ENCODE measurements at places on chromosomes 6 and 20. TPM values are rescaled to one million over a fixed set of nuclear protein-coding genes. Genes with fewer than 3 reads are reported as not detected.

- DNase-seq = no peak
Measured at GRCh38 chr6:108736002-108736361, 112.2 kb upstream of the ARMC2 start.

Gene RSPH4A
- 0.31 TPM for total RNA-seq

- no peak for DNase-seq
Measured at GRCh38 chr6:50848989-50849795, 30.5 kb downstream of the TFAP2B start.

Gene SLC18B1
- total RNA-seq = 5.9 TPM

Gene PPP1R3G
- total RNA-seq = 10.7 TPM

GRCh38 chr6:154458565-154459470 lies 51.7 kb downstream of the CNKSR3 start:
- DNase-seq = no peak

DNA sequence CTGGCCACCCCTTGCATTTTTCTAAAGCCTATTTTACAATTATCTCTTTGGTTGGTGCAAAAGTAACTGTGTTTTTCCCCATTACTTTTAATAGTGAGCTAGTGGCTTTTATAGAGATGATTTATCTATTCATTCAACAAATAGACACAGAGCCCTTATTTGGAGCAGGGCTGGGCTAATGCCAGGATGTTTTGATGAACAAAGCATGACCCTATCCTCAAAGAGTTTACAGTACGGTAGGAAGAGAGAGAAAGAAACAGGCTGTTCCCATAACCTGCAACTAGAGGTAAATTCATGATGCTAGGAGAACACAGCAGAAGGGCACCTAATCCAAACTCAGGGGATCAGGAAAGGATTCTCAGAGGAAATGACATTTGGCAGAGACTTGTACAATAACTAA lies 37.3 kb upstream of the UST start:
- DNase-seq = no peak

GRCh38 chr20:32227306-32227705 lies 19.6 kb downstream of the POFUT1 start:
- DNase-seq = no peak

Gene SLC22A7
- not detected for total RNA-seq

DNA sequence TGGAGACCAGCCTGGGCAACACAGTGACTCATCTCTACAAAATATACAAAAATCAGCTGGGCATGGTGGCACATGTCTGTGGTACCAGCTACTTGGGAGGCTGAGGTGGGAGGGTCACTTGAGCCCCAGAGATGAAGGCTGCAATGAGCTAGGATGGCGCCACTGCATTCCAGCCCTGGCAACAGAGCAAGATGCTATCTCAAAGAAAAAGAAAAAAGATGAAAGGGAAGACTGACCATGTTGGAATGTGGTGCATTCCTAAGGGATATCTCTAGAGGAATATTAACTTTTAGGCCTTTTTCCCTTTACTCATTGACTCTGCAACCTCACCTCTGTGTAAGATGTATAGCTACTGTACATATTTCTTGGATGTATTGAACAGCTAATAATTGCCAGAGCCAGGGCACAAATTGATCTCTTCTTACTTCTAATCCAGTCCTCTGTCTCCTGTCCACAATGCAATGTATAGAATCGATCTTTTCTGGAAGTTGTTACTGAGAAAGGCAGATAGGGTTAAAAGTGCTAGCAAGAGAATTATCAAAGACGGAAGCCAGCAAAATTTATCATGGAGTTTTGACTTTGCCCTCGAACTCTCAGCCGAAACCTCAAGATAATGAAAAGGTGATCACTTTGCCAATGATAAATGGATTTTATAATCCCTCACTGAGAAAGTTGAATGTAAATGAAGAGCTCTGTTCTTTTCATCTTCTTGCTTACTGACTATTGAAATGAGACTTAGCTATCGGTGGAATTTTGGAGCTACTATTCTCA lies 46.3 kb downstream of the GCNT2 start:
- no peak for DNase-seq

Gene TMEM217
- total RNA-seq = 1.9 TPM

GRCh38 chr20:32435449-32436107 lies 77.4 kb downstream of the ASXL1 start:
- no peak for DNase-seq

Gene EEF1A2
- total RNA-seq = 656 TPM

DNA sequence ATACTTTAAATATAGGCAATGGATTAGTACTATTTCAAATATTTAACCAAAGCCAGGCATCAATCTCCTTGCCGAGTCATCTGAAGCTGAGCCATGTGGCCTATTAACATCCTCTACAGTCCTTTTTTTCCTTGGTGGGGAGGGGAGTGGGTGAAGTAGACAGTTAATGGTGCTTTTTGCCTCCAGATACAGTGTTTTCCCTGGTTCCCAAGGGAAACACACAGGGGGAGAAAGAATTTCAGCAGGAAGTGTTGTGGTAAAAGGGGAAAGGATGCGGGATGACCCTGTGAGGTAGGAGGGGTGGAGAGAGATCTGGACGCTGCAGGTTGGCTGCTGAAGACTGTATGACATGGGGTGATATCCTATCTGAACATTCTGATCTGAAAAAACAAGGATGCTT lies 9.6 kb downstream of the CLDN20 start:
- DNase-seq = no peak

Gene MACROD2
- 1.3 TPM for total RNA-seq

Gene RAET1E
- 0.89 TPM for total RNA-seq

- no peak for DNase-seq
Measured at GRCh38 chr6:122289762-122290539, 109.5 kb upstream of the HSF2 start.

Gene PRND
- total RNA-seq = not detected

DNA sequence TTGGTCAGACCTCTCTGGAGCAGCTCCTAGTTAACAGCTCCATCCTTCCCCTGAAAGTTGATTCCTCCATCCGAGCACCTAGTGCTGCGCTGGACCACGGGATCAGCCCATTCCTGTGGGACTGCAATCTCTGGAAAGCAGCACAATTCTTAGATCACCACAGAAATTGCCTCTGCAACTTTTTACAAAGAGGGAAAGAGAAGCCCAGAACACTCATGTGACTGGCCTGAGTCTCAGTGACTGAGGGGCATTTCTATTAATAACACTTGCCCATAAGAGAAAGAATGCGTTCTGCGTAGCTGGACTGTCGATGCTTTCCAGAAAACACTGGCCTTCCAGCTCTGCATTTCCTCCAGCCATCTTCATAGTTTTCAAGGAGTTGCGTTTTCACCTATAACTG lies 18.3 kb downstream of the MPC1 start:
- DNase-seq = no peak

Gene CRYBG1
- total RNA-seq = 5.6 TPM

DNA sequence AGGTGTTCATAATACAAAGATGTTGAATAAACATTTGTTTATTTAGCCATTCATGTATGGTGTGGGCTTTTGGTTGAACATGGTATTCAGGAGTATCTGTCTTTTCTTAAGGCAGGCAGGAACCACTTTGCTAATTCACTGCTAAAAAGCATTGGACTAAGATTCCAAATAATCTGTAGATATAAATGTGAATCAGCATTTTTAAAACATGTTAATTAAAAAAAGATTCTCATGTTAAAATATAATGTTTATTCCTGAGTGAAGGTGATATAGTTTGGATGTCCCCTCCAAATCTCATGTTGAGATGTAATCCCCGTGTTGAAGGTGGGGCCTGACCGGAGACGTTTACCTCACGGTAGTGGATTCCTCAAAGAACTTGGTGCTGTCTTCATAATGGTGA lies 19.3 kb downstream of the CRISP1 start:
- no peak for DNase-seq

DNA sequence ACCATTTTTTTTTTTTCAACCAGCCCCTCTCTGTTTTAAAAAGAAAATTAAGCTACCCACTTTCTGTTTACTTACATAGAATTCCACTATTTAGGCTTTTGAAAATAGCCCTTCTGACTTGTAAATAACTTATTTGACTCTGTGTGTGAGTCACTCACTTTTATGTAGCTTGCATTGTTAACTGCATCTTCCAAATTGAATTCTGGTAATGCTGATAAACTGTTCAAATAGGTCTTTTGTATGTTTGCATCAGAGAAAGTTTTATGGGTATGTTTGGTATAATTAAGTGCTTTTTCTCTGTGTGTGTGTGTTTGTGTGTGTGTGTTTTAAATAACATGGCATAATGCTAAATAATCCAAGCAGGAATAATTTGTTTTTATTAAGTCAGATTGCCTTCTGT lies 360.1 kb downstream of the PLCB1 start:
- DNase-seq = no peak

DNA sequence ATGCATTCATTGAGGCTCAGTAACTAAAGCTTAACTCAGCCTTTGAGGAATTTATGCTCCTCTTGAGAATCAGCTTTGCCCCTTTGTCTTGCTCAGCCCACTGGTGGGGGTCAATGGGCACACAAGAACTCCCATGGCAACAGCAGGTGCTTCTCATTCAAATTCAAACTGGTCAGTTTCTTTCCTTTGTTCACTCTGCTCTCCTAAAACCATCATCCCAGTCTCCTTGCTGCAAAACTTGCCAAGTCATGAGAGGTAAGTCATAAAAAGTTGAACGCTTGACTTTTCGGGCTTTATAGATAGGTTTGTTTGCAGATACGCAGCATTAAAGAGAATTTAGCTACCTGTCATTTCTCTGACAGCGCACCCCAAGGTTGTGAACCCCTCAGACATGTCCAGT lies 146.8 kb downstream of the TFAP2A start:
- no peak for DNase-seq

- DNase-seq = no peak
Measured at GRCh38 chr6:139051396-139052060, 23.0 kb downstream of the ABRACL start.

DNA sequence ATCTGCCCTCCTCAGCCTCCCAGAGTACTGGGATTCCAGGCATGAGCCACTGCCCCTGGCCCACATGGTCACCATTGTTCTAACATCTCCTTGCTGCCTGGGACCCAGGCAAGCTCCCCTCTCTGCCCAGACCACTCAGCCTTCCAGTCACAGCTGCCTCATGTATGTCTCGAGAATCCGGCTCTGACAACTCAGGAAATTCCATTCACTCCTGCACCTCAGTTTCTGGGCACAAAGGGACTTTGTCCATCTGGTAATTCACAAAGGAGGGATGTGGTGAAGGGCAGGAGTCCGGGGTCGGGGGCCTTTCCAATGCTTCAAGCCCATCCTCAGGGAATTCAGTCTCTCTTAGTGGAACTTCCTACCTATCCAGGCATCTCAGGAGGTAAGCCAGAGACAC lies 40.7 kb downstream of the JPH2 start:
- no peak for DNase-seq

DNA sequence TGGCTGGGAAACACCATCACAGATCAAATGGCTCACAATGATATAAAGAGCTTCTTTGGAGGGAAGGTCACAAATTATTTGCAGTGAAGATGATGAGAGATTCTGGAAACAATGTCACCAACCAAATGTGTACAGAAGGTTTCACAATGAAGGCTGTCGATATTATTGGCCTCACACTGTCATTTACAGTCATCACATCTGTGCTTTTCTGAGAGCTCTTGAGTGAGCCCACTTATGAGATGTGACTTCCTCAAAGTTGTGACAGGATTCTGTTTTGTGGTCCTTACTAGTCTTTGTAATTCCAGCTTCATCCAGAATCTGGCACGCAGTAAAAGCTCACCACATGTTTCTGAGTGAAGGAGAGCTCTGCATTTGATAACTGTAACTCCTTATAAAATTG lies 133.6 kb downstream of the LMBRD1 start:
- no peak for DNase-seq

DNA sequence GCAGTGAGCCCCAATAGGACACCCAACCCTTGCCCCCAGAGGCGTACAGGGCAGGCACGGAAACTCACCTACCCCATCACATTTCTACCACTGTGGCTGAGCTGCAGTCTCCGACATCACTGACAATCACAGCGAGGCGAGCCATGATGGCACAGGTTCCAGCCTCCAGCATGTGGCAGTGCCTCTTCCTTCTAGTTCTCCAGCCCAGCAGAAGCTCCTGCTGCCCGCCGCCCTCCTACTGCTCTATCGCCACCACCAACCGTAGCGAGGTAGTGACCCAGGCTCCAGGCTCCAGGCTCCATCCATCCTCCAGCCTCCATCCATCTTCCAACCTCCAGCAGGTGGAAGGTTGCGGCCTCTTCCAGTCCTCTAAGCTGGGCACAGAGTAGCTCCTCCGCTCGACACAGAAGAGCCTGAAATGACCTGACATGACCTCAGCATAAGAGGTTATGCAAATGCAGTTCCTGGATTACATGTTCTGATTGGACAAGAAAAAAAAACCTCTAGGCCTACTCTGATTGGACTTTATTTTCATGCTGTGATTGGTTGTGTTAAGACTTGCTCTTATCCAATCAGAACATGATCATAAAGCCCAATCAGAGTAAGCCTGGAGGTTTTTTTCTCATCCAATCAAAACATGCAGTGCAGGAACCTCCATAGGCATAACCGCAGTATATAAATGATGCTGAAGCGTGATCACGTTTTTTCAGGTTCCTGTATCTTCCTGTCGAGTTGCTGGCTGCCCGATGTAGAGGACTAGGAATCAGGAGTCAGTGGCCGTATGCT lies 438.9 kb upstream of the ZNF337 start:
- DNase-seq = no peak

Gene PDE10A
- 7.1 TPM for total RNA-seq

- no peak for DNase-seq
Measured at GRCh38 chr6:79404677-79405076, 132.6 kb downstream of the LCA5 start.

GRCh38 chr6:90458353-90459224 lies 128.3 kb downstream of the MAP3K7 start:
- DNase-seq = no peak

DNA sequence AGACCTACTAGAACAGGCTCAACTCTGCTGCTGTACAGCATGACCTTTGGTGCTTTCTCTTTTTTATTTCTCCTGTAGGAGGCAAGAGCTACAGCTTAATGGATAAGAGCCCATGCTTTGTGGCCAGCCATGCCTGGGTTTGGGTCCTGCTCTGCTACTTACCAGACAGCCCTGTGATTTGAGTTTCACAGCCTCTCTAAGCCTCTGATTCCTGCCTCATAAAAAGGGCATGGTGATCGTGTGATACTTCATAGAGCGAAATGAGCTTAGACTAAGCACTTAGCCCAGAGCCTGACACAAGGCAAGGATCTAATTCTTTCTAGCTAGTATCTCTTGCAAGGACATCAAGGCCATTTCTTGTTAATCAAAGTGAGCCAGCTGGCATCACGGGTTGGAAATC lies 19.3 kb upstream of the PDE7B start:
- no peak for DNase-seq

- no peak for DNase-seq
Measured at GRCh38 chr6:3431994-3432393, 24.9 kb downstream of the SLC22A23 start.

- DNase-seq = no peak
Measured at GRCh38 chr6:154766288-154766687, 33.1 kb downstream of the SCAF8 start.

Gene LTB
- total RNA-seq = 1.4 TPM

DNA sequence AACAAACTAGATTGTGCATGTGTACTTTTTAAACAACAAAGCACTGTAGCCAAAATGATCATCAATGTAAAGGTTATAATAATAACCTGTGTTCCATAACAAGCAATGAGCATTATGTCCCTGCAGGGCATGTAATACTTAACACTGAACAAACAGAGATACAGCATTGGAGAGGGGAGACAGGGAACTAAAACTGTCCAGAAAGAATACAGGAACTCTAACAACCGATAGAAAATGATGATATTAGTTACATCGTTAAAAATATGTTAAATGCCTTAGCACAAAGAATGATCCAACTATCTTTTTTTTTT lies 80.5 kb downstream of the COL9A1 start:
- DNase-seq = no peak

Gene BPIFA1
- not detected for total RNA-seq

Data from left cardiac atrium (tissue), 4 donors.